Stimulated activated CD4-positive, alpha-beta T cell treated with anti-CD3 and anti-CD28 coated beads, TNF-alpha, amount 100 ng/mL, for 4 hours (primary cell): ENCODE measurements at places on chromosomes 13 and 19.

DNA sequence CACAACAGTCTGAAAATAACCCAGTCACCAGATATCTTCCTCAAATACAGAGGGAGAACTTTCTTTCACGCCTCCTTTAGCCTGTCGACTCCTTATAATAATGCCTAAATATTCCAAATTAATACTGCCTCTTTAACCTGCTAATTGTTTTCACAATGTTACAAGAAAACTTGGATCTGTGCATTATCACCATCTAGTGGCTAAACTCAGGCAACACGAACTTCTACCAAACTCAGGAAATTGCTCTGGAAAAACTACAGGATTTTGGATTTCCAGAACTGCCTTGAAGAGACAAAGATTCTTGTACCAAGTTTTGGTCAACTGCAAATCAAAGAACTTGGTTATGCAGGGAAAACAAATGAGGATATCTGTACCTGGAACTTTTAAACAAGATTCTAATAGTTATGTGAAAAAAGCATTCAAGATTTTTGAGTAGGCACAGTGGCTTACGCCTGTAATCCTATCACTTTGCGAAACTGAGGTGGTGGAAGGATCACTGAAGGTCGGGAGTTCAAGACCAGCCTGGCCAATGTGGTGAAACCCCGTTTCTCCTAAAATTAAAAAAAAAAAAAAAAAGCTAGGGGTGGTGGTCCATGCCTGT is 10.8 kb downstream of the CLN5 start:
- DNase-seq = no peak

DNA sequence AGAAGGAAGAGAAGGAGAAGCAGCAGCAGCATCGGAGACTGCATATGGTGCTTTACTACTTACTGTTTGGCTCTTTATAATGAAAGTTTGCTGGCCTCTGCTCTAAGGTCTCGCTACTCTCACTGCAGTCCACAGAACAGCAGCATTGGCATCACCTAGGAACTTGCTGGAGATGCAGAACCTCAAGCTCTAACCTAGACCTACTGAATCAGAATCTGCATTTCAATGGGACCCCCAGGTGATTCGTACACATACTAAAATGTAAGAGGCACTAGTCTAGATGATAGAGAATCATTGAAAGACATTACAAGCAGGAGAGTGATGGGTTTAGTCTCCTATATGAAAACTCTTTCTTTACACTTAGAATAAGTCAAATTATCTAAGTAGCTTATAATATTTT is 270.6 kb downstream of the KLF5 start:
- DNase-seq = no peak

DNA sequence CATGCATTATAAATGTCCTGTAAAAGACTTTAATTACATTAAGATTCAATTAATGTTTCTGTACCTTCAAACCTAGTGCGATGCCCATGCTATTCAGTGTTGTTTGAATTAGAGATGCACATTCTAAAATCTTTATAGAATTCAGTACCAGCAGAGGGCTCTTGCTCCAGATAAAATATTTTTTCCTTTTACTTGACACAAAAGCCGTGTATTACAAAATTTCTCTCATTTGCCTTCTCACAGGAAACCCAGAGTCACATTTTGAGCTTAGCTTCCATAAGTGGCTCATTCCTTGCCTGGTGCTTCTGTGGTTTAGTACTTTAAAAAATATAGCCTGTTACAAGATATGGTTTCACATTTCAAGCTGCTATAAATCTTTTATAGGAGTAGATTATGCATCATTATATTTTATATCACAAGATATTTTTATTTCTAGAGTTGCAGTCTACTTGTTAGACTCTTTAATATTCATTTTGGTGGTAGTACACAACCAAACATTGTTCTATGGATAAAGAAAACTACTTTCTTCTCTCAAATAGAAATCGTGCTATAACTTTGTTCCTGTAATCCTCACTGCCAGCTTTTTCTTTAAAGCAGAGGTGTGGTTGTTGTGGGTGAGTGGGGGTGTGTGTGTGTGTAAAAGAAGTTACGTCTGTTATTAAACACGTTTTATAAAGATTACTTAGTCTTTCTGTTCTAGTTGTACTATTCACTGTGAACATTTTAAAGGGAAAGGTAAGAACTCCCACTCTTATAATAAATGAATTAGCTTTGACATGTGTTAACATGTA is 101.4 kb downstream of the RNF17 start:
- DNase-seq = no peak

DNA sequence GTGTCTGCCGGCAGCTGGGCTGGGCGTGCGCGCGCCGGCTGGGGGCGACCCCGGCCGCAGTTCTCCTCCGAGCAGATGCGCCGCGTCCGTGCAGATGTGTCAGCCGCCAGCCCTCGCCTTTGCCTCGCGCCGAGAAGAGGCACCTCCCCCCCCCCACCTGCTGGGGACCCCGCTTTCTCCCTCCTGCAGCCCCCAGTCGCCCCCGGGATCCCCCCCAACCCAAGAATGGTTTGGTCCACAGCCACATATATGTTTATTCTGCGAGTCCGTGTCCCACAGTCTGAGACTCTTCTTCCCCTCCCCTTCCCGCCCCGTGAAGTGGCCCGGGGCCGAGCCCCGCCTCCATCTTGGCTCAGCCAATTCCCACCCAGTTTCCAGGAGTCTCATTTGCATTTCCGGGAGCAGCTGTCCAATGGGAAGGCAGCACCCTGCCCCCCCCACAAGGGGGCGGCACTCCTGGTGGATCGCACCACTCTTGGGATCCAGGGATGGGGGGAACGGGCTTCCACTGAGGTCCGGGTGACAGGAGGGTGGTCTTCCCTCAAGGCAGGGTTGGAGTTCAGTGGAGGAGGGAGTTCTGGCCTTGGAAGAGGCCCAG is 8.6 kb downstream of the ISOC2 start:
- DNase-seq = no peak

DNA sequence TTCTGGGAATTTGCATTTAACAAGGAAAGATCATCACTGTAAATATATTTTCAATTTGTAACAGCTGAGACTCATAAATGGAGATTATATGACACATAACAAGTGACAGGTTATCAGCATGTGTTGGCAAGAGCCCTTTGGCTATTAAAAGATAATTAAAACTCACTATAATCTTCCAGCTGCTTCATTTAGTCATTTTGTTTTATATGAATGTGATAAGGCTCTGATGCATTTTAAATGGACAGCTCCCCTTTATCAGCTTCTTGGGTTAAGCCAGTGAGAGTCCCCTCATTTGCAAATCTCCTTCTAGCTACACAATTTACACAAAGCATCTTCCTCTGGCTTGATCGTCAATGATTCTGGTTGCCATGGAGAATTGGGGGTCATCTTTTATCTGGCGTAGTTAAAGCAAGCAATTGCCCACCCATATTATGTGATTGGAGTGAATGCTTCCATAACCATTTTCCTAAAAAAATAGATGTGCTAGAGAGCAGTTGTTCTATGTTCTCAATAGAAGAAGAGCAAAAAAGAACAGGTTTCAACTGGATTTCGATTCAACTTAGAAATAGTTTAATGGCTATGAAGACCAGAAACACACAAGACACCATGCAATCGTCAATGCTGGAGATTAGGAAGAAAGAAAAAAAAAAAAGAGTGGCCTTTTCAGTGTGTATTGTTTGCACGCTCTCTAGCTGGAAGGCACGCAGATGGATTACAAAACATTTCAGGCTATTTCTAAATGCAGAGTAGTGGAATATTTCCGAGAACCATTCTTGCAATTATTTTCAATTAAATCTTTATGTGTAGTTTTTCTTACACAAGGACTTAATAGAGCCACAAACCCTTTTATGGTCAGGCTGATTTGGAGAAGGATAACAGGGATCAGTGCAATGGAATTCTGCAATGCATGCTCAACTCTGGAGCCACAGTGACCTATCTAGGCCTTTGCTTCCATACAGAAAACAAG is 27.4 kb downstream of the STARD13 start:
- DNase-seq = no peak

GRCh38 chr13:28056426-28056825 is 44.0 kb downstream of the FLT3 start:
- DNase-seq = no peak

DNA sequence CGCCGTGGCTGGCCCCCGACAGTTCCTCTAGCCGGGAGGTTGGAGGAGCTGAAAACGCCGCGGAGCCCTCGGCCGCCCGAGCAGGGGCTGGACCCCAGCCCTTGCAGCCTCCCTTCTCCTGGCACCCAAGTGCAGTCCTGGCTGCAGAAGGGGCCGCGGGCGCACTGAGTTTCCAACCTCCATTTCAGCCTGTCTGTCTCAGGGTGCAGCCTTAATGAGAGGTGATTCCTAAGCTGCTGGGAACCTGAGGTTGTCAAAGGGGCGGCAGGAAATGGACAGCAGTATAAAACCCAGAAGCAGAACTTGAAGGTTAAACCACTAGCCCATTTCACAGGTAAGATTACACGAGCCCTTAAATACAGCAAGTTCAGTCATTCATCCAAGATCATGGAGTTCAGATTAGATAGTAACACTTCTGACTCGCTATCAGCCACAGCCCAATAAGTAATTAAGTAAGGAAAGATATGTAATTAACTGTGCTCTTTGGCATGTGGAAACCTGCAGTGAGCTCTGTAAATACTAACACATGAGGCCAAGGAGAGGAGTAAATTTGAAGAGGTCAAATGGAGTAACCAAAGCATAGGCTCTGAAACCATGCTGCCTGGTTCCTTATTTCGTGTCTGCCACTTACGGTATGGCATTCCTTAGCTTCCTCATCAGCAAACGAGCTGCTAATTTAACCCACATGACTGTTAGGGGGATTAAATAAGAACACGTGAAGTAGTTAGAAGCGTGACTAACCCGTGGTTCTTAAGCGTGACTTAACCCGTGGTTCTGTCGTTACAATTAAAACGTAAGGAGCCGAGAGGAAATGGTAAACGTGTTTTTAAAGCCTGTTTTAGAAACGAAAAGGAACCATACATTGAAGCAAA is 686 bp downstream of the SETDB2 start:
- no peak for DNase-seq

DNA sequence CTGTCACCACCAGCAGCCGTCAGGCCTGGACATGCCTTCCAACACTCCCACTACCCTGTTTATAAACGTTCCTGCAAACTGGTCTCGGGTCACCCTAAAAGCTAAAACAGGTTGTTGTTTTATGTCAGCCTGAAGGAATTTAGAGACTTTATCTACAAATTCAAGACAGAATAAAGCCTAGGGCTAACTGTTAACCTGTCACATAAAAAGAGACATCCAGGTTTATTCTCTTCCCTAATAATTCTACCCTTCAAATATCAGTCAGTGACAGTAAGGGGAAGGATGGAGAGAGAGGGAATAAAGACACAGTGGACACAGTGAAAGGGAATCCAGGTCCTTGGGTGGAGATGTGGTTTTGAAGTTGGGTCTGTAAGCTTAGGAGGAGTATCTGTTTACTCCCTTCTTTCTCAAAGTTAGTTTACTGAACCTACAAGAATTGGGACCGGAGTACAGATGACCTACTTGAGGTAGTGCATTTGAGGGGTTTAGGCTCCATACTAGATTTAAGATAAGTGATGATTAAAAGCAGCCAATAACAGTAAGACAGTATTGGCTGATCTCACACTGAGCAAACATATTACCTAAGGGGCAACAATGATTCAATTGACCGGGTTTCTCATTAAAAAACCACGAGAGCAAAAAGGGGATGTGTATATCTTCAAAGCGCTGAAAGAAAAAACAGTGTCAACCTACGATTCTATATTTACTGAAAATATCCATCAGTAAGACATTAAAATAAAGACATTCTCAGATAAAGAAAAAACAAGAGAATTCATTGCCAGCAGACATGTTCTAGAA is 142.7 kb downstream of the USP12 start:
- no peak for DNase-seq

GRCh38 chr13:61770681-61771080 is 355.0 kb upstream of the PCDH20 start:
- DNase-seq = no peak

DNA sequence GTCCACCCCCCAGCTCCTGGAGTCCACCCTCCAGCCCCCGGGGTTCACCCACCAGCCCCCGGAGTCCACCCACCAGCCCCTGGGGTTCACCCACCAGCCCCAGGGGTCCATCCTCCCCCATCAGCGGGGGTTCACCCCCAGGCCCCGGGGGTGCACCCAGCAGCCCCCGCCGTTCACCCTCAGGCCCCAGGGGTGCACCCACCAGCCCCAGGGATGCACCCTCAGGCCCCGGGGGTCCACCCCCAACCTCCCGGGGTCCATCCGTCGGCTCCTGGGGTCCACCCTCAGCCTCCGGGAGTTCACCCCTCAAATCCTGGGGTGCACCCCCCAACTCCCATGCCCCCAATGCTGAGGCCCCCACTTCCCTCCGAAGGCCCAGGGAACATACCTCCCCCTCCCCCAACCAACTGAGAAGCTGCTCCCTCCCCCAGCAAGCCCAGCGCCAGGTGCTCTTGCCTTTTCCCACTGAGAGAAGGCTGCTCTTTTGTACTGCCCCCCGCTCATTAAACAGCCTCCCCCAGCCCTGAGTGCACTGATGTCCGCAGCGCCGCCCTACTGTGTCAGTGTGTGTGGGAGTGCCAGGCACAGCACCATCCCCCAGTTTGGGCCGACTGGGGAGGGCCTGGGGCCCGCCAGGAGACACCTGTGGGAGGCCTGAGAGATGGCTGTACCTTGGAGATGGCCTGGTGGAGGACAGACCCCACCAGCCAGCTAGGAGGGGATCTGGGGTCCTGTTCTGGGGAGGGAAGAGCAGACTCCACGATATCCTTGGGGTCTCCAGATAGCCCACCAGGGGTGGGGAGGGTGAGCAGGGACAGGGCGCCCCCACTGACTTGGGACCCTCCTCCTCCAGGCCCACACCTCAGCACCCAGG is 750 bp upstream of the AMH start:
- no peak for DNase-seq

- DNase-seq = no peak
These were observed 189.5 kb downstream of the SLITRK1 start for GRCh38 chr13:83692800-83693199.

DNA sequence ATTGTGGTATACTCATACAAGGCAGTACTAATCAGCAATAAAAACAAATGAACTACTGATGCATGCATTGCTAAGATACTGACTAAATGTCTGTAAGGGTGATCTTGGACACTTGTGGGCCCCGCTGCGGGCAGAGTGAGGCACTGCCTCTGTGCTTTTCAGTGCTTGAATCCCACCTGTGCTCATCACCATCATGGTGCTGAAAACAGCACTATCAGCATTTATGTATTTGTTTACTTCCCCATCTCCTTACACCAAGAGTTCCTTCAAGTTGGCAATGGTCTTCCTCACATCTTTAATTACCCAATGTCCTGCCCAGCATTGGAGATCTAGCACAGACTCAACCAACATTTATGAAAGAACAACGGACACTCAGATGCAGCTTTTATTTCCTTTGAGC is 193.7 kb upstream of the RFC3 start:
- DNase-seq = no peak

- no peak for DNase-seq
These were observed 3.3 kb upstream of the LILRA6 start for GRCh38 chr19:54245936-54246335.

- no peak for DNase-seq
These were observed 25.0 kb upstream of the TNFSF11 start for GRCh38 chr13:42548731-42549551.

GRCh38 chr13:50284540-50284939 is 269.3 kb downstream of the KCNRG start:
- DNase-seq = no peak

- no peak for DNase-seq
These were observed 704 bp upstream of the TMEM86B start for GRCh38 chr19:55229145-55229788.

GRCh38 chr13:96417939-96418685 is 328.2 kb downstream of the HS6ST3 start:
- no peak for DNase-seq

GRCh38 chr13:51229101-51229719 is 7.0 kb downstream of the FAM124A start:
- DNase-seq = no peak
